ENCODE measurements at places on chromosomes 12 and 14.

DNA sequence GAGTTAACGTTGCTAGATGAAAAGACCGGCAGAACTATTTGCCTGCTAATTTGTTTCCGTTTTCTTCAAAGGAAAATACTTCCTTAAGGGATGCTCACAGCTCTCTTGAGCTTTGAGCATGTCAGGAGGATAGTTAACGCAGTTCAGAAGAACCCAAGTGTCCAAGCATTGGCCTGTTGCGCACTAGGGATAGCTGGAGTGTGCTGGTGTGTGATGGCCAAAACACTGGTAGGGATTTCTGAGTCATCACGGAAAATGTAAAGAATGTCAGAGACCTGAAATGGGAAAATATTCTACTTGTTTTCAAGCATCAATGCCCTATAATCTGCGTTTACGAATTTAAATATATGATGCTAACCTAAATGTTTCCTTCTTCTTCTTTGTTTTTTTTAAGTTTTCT, 97.8 kb downstream of the VRK1 start:
- DNase-seq = no peak

DNA sequence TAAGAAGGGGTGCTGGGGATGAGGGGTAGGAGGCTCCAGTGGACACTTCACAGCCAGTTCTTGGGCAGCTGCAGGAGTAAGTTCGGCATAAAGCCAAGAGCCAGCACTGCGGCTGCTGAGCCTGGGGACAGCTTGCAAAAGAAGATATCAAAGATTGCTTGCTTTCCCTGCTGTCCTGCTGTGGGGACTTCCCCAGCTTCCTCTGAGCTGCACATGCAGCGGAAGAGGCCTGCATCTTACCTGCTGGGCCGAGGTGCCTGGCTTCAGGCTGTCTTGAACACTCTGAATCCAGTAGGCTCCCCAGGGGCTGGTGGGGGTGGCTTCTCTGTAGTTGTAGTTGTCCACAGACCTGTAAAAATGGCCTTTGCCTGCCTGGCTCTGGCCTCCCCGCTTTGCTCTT, 1.3 kb downstream of the CHGA start:
- no peak for DNase-seq

GRCh38 chr14:92297818-92298595, 25.0 kb upstream of the SLC24A4 start:
- no peak for DNase-seq

- no peak for DNase-seq
Observed at GRCh38 chr14:42855085-42855484, 1248.4 kb downstream of the LRFN5 start.

GRCh38 chr14:24079491-24080141, 8.3 kb downstream of the CPNE6 start:
- no peak for DNase-seq

- DNase-seq = no peak
Observed at GRCh38 chr12:6044082-6044481, 80.4 kb downstream of the VWF start.

DNA sequence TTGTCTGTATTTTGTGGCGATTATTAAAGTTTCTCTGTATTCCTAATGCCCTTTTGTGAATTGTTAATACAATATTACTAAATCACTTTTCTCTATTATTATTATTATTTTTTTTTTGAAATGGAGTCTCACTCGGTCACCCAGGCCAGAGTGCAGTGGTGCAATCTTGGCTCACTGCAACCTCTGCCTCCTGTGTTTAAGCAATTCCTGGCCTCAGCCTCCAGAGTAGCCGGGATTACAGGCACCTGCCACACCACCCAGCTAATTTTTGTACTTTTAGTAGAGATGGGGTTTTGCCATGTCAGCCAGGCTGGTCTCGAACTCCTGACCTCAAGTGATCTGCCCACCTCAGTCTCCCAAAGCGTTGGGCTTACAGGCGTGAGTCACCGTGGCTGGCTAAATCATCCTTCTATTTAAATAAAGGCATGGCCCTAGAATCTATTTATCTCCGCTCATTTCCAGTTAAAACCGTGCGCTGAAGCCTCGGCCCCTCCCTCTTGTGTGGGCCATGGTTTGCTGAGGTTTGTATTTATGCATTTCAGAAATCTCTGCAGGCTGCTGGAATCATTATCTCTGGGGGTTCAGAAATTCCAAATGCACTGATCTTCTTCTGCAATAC, 1136.4 kb upstream of the TMEM132C start:
- DNase-seq = no peak

Data from NCI-H774 (cell line).